ENCODE measurements at places on chromosomes 16 and 17.
A peak's percentile ranks its signal among the peaks of the same experiment; 100 is the strongest.

DNA sequence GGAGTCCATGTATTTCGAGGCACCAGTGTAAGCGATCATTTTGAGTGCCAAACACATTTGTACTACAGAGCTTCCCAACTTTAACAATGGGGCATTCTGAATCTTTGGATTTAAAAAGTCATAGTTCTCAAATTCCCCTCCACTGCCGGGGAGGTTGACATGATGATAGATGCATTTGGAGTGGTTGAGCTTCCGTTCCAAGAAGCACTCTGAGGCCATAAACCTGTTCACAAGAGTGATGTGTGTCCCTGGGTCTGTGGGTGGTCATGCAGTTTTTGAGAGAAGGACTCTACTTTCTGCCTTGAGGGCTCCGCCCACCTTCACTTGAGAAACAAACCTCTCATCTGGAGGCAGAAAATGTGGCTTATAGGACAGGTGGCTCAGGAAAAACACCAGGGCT, 43.7 kb downstream of the IRX5 start:
- no peak for DNase-seq

GRCh38 chr17:19002805-19003542, 1.6 kb downstream of the FAM83G start:
- no peak for DNase-seq

GRCh38 chr16:74372953-74373846, 2.9 kb upstream of the NPIPB15 start:
- DNase-seq, result no peak

DNA sequence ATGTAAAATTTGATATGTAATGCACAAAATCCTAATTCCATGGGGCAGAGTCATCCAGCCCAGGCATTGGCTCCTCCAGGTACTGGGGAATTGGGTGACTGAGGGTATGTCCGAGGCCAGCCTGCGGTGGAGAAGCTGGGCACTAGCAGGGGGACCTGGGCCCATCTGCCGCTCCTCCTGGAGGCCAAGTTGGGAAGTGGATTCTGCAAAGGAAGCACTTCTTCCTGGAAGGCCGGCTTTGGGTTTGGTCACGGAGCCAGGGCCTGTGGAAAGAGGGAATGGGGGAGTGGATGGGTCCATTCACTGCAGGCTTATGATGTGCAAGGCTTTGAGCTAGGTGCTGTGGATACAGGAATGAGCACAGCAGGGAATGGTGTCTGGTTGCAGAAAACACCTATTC, 85.8 kb downstream of the GNAO1 start:
- no peak for DNase-seq

DNA sequence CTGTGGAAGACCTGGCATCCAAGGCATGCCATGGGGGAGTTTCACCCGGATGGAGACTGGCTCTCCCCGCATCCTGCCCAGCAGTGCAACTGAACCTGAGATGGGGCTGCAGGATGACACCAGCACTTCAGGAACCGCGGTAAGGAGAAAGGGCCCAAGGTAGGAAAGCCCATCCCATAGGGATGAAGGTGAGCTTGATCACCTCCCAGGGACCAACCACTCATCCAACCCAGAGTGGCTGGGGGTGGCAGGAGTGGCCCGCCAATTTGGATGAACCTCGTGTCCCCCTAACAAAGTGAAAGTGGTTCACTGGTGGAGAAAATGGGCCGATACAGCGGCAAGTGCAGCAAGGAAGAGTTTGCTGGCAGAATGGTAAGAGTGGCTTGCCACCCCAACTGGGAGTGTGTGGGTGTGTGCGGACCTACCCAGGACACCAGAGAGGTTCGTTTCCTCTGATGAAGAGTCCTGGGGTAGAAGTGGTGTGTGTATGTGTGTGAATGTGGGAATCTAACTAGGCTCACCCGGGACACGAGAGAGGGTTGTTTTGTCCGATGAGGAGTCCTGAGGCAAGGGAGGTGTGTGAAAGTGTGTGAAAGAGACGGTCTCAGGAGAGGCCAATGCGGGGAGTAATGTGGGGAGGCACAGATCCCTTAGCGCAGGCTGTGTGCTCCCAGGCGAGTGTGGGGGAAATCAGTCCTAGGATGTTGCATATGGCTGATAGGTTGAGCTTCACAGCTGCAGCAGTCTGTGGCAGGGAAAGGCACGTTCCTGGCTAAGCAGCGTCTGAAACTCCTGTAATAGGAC, 22.6 kb downstream of the ACSM1 start:
- no peak for DNase-seq

GRCh38 chr17:58556833-58557250, 42.4 kb upstream of the MTMR4 start:
- DNase-seq, result no peak

DNA sequence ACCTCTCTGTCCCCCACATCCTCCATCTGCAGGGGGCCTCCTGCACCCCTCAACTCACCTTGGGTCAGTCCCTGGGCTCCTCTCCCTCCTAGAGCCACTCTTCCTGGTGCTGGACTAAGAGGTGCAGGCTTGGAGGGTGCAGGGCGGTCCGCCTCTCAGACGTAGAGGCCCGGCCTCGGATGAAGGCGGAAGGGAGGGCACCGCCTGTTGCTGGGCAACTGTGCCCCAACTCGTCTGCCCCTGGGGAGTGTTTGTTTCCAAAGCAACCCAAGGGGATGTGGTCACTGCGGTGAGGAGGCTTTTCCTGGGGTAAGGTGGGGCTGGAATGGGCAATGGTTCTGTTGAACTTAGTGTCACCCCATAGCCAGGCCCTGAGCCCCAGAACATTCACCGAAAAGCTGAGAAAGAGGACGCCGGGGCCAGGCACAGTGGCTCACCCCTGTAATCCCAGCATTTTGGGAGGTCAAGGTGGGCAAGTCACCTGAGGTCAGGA, at the start of gene C16orf54:
Gene C16orf54, minus strand, starts transcription at position 138 of the 493 bp plus-strand sequence. CDS start 1,039 bp downstream, outside the sequence.
- DNase-seq, result peak; percentile 98

- no peak for DNase-seq
Measured at GRCh38 chr16:84194470-84195200, 3.7 kb downstream of the ADAD2 start.

GRCh38 chr17:77645072-77646045, 313.1 kb upstream of the TNRC6C start:
- no peak for DNase-seq

GRCh38 chr17:45703348-45703747, 80.8 kb upstream of the CRHR1 start:
- DNase-seq, result no peak

GRCh38 chr16:69187446-69188235, 677 bp downstream of the SNTB2 start:
- DNase-seq, result peak; percentile 45

DNA sequence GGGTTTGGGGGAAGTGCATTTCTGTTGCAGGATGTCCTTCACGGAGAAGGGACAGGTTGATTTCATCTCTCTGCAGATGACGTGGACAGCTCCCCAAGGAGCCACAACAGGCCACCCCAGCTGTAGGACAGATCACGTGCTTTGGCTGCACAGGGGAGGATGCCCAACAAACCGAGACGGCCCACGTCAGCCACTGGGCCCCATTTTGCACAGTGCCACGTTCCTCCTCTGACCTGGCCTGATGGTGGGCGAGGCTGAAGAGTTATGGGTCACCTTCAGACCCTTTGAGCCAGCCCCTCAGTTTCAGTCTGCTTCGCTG, 9.0 kb upstream of the RHBDL3 start:
- DNase-seq, result no peak

DNA sequence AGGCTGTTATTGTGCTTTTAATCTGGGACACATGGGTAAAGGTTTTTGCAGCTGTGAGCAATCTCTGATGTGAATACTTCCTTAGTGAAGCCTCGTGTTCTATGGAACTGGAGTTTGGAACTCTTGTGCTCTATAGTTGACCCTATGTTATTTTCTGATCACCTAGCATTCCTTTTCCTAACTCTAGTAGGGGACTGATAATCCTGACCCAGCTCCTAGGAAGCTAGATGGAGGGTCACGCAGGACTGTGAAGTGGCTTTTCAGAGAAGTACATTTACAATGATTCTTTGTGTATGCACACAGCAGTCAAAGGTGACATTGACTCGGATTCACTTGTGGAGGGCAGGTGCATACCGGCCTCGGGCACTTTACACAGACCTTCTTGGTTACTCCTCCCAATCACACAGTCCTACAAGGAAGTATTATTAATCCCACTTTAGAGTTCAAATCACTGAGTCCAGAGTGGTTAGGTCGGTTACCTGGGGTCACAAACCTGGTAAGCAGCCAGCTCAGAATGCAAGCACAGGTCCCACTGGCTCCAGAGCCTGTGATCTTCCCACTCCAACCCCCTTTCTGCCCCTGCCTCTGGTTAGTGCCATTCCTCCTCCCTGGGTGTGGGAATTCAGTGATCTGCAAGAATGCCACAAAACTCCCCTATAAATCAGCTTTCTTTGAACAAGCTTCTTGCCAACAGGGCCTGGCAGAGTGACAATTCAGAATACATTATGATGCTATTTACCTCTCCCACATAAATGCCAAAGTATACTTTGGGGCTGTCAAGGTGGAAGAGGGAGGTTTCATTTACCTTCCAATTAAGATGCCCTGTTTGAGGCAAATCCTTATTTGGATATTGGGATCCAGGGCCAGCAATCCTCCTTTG, 7.1 kb downstream of the CHD9NB start:
- DNase-seq, result no peak

- DNase-seq, result no peak
Measured at GRCh38 chr17:45127548-45128300, 4.6 kb downstream of the PLCD3 start.

GRCh38 chr17:76541739-76542454, 2.1 kb downstream of the PRCD start:
- no peak for DNase-seq

DNA sequence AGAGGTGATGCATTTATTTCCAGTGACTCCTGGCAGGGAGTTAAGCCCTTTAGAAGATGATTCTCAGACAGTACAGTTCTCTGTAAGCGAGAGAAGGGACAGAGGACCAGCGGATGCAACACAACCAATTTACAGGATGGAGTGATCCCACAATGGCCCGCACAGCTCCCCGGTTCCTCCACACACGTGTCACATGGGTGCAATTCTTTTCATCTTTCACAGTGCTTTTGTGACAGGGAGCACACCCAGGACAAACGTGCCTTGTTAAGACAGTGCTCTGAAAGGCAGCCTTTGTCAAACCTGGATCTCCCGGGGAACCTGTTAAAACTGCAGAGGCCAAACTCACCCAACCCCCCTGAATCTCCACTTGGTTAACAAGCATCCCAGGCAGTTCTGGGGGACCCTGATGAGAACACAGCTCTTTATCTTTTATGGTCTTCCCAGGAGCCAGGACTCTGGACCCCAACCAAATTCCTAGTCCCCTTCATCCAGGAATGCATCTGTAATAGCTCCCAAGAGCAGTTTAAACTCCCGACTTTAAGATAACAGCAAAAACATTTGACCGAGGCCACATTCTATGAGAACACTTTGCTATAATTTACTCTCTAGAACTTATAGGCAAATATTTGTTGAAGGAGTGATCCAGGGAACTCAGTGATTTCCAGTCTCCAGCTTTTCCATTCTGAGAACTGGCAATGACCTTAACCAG, 134.9 kb upstream of the CDH5 start:
- no peak for DNase-seq

GRCh38 chr16:12531937-12532336, 271.8 kb downstream of the CPPED1 start:
- DNase-seq, result no peak

DNA sequence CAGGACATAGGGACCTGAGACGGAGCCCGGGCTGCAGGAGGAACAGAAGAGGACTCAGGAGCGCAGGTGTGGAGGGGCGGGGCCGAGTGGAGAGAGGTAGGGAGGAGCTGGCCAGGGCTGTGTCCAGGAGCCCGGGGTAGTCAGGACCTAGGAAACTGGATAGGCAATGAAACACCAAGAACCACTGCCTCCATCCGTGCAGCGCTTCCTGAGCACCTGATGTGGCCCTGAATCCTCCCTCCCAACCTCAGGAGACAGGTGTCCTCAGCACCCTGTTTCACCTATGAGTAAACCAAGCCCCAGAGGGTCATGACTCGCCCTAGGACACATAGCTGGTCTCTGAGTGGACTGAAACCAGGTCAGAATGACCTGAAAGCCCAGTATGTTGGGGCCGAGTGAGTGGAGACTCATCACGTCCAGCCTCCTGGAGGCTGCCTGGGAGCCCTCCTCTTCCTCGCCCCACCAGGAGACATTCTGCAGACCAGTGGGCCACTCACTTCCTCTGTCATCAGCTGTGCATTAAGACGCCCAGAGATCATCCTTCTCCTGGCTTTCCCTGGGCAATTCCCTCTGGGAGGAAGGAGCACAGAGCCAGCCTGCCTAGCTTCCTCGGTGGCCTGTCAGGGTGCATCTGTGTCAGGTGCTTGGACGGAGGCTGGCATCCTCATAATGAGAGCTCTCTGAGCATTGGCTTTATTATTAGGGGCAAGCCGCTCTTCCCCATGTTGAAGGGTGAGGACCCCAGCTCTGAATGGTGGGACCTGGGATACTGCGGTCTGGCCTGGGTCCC, 72.8 kb downstream of the SCNN1B start:
- no peak for DNase-seq

DNA sequence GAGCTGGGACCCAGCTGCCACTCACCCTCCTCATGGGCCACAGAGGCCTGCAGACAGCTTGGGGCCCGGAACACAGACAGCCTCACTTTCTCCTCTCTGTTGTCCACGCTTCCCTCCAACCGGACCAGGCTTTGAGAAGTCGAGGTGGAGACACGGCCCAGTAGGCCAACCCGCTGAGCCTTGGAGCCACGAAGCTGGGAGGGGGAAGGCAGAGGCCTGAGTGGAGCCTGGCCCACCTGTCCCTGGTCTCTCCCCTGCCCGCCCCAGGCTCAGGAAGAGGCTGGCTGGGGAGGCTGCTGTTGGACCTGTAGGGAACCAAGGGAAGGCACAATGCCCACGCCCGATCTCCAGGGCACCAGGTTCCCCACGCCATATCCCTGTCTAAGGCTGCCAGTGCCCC, 48.1 kb downstream of the RMI2 start:
- DNase-seq, result no peak

DNA sequence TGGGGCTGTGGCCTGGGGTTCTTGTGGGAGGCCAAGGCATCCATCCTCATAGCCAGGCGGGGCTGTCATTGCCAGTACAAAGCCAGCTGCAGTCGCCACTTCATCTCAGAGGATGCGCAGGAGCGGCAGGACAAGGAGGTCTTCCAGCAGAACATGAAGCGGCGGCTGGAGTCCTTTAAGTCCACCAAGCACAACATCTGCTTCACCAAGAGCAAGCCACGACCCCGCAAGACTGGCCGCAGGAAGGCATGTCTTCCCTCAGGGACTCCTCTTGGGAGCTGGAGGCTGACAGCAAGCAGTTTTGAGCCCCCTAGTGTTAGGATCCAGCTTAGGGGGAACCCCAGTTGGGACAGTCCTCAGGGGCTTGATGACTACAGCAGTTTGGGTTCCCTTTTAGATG, 15.1 kb upstream of the PLEKHG4 start:
- DNase-seq, result no peak

DNA sequence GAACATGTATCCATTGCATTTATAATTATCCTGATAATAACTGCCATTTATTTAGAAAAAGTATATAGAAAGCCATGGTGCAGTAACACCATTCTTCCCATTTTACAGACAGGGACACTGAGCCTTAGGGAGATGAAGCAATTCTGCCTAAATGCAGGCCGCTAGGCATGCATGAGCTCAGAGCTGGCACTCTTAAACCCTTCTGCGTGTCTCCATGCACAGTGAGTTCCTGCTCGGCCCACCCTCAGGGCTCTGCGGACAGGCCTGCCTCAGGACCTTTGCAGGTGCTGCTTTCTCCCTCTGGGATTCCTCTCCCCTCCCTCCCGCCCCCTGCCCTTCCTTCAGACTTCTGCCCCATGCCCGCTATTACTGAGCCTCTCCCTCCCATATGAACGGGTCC, 54.3 kb upstream of the WSB1 start:
- no peak for DNase-seq

Data from CMK (cell line).